Activated CD4-positive, alpha-beta T cell treated with anti-CD3 and anti-CD28 coated beads for 24 hours (primary cell): ENCODE measurements at places on chromosomes 3 and 15.

- DNase-seq, result no peak
These were observed 71.1 kb upstream of the PDZRN3 start for GRCh38 chr3:73695841-73696240.

DNA sequence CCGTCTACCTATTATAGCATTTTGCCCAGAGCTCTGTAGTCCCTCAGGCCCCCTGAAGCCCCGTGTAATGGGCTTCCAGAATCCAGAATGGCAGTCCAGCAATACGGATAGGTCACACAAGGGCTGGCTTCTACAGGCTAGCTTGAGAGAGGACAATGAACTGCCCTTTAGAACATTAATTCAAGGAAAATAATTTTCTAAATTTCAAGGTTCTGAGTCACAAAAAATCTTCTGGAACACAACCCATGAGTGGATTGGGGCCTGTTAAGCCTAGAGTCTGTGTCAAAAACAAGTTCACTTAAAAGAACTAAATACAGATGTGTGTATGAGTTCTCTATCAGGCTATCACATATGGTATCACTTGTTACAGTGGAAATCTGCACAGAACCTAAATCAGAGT lies 28.8 kb downstream of the DCP1A start:
- no peak for DNase-seq

- no peak for DNase-seq
These were observed 363 bp downstream of the EMC3 start for GRCh38 chr3:9986230-9986725.

DNA sequence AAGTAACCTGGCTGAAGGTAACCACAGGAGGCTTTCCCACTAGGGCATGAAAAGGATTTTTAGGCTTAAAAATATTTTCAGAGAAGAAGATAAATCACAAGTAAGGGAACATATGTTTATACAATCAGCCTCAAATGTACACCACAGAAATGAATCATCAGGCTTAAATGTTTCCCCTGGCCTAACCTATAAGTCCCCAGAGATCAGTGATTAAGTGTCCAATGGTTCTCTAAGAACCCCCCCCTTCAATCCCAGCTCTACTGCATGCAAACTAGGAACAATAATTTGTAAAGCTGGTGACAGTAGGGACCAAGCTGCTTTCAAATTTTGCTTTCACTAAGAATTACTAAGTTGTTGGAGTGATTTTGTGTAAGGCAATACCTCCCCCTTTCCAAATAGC lies 431.6 kb upstream of the LMCD1 start:
- no peak for DNase-seq

- no peak for DNase-seq
These were observed 21.0 kb upstream of the CHMP2B start for GRCh38 chr3:87206070-87206469.

DNA sequence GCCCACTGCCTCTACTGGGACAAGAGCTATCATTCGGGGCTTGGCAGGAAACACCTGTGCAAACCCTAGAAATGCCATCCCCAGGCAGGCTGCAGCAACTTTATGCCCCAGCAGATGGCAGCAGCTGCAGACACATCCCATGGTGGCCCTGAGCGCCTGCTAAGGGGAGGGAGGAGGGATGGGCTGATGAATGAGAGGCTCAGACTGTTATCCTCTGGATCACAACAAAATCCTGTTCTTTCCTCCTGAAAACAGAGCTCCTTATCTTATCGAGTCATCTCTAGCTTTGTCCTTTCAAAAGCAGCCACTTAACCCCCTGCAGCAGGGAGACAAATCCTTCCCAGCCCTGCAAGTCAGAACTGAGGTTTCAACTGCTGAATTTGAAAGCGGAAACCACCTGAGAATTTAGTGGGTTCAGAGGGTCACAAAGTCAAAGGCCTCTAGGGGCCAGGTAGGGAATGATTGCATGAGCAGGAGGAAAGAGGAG lies 90.6 kb upstream of the PROK2 start:
- DNase-seq, result peak; percentile 76

DNA sequence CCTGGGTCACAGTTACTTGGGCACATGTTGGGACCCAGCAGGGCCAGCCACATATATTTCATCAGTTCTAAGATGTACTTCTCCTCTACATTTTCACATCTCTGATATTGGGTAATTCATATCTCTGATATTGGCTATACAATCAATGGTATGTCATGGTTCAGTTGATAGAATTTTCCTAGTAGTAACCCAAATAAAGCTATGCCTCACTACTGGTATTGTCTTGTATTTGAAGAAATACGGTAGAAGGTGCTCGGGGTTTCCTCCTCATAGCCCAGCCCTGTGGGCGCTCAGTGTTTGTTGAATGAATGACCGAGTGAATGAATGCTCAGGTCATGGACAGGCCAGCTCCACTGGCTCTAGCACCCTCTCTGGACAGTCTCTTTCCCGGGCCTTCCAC lies 94.1 kb downstream of the RAB11A start:
- no peak for DNase-seq

- no peak for DNase-seq
These were observed 13.8 kb upstream of the ACTC1 start for GRCh38 chr15:34809186-34809585.

- DNase-seq, result no peak
These were observed 41.7 kb upstream of the SMAD3 start for GRCh38 chr15:67023517-67024313.

DNA sequence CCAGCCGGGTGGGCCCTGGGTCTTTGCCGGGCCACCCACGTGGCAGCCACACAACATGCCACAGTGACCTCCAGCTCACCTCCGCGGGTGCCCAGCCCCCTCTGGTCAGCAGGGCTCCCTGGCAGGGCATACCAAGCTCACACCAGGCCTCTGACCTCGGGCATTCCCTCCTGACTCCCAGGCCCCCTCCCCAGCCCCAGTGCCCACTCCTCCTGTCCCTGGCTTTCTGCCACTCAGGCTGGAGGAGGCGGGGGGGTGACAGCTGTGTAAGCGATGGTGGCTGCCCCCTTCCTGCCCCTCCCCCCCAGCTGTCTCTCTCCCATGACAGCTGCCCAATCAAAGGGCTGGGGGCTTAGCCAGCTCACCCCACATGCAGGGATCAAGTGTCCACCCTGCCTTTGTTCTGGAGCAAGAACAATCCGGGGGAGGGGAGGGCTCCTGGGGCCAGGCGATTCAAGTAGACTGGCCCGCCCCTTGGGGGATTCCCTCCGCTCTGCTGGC lies 3.3 kb downstream of the PCBP4 start:
- no peak for DNase-seq

GRCh38 chr3:119240101-119240590 lies 532 bp downstream of the B4GALT4 start:
- DNase-seq, result no peak

DNA sequence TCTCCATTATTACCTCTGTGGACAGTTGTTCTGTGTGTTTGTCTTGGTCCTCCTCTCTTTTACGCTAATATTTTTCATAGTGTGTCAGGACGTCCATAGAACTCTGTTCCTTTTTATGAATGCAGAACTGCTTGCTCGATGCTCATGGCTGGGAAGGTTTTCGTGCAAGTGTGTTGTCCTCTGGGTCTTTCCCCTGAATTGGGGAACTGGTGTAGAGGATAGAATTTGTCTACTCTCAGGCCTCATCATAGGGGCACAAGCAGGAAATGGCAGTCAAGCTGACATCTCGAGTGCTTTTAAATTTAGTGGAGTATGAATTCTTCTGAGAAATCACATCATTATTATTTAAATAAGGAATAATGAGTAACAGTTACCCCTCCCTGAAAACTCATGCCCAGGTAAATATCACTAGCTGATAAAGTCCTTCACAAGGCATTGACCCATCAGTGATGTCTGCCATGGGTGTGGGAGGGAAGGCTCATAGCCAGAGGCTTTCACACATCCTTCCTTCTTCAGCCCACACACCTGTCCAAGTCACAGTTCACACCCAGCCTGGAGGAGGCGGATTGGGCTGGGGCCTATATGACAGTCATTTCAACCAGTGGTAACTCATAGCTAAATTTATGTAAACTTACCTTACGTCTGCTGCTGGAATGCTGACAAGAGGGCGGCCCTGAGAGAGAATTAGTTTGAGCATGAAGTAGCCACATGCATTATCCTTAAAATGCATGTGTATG lies 226.1 kb downstream of the PLCL2 start:
- no peak for DNase-seq

DNA sequence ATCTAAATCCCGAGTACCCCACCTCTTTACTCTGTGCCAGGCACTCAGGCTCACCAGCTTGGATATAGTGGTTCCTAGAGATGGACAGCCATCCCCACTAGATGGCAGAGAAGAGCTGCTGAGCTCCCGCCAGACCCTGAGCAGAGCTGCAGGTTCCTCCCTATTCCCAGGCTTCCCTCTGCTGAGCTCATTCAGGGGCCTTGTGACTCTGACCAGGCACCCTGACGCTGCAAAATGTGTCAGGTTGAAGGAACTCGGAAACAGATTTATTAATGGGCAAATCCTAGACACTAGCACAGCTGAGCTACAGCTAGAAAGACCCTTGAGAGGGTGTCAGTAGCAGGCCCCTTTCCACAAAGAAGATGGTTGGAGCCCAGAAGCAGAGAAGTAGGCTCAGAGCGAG lies 38.2 kb upstream of the RHO start:
- DNase-seq, result peak; percentile 19

DNA sequence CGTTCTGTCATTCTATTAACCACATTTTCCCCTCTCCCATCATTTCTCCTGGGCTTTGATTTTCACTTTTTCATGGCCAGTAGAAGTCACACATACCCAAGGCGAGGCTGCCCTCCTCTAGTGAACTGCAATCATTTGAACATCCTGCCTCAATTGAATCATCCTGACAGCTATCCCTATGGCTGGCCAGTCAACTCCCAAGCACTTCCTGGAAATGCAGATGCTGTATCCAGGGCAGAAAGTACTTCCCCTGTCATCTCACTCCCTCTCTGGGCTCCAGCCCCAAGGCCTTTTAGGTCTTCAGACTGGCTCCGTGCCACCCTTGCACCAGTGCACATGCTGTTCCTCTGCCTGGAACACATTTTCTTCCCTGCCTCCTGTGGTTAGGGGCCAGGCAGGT lies 738.3 kb upstream of the CFAP20DC start:
- DNase-seq, result no peak

DNA sequence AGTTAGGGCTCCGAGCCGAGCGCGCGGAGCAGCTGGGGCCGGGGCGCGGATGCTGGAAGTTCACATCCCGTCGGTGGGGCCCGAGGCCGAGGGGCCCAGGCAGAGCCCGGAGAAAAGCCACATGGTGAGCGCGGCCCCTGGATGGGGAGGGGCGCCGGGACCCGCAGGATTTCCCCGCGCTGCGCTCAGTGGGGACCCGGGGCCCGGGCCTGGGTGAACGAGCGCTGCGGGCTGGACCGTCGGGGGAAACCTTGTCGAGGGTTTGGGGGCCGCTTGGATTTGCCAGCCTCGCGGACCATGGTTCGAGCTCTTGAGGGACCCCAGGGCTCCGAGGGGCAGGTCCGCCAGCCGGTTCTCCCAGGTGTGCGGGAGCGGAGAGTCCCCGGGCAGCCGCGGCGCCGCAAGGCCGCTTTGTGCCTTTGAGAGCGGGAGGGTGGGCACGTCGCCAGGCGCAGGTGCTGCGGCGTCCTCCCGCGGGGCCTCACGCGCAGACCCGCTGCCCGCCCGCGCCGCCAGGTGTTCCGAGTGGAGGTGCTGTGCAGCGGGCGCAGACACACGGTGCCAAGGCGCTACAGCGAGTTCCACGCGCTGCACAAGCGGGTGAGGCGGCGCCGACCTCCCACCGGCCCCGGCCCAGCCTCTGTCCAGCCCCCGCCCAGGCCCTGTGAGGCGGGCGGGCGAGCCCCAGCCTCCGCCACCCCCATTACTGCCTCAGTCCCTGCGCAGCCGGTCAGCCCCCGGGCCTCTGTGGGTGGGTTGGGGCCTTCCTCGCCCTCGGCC lies at the start of gene SNX22:
Gene SNX22, plus strand, starts transcription at position 5 of the 780 bp plus-strand sequence. Its CDS starts 45 bp downstream, at position 50.
- no peak for DNase-seq

- DNase-seq, result no peak
These were observed 238.1 kb upstream of the SETMAR start for GRCh38 chr3:4065085-4065484.

- DNase-seq, result no peak
These were observed 75.8 kb downstream of the CBLB start for GRCh38 chr3:105793040-105793439.

DNA sequence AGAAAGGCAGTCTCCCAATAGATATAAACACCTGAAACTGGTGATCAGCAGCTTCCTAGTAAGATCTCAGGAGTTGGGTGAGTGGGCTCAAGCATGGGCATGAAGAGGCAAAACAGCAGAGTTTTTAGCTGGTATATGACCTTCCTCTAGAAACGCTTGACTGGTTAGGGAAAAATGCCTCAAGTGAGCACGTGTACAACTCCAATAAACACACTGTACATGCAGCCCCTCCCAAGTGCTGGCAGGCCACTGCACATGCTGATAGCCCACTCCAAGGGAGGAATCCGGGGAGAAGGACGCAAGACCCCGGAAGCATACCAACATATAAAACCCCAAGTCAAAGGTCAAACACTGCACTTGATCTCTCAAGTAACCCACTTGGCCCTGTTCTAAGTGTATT lies 143.0 kb downstream of the FMN1 start:
- DNase-seq, result no peak

DNA sequence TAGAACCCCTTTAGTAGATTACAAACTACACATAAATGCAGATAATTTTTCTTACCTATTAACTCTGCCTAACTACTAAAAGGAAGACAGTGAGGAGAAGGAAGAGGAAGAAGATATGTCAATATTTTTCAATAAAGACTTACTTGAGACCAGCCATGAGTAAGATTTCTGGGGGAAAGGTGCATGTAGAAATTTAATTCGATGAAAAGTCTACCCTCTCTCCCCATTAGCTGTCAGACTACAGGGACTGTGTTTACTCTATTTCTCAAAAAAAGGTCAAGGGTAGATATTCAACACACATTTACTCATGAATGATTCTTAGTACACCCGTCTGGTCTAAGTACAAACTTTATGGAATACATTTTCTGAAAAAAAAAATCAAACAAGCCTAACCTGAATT lies 6.8 kb downstream of the TSPAN3 start:
- no peak for DNase-seq

GRCh38 chr3:168364967-168365366 lies 269.2 kb upstream of the GOLIM4 start:
- no peak for DNase-seq

- DNase-seq, result no peak
These were observed 37.1 kb downstream of the QTRT2 start for GRCh38 chr3:114093596-114093995.
